ENCODE measurements at places on chromosomes 11 and 22.

GRCh38 chr11:113553915-113554314, 78.7 kb upstream of the DRD2 start:
- no peak for DNase-seq

DNA sequence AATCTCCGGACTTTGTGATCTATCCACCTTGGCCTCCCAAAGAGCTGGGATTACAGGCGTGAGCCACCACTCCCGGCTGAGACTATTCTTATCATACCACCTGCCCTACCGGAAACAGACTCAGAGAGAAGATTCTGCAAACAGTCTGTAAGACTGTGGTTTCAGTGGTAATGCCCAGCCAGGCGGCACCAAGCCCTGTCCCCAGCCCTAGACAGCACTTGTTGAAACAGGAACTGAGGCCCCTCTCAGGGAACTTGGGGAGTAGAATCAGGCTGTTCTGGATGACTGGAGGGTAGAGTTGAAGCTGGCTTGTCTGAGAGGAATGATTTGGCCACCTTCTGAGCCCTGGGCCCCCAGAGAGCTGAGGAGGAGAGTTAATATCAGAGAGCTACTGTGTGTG, 1.3 kb upstream of the INSC start:
- DNase-seq = no peak

DNA sequence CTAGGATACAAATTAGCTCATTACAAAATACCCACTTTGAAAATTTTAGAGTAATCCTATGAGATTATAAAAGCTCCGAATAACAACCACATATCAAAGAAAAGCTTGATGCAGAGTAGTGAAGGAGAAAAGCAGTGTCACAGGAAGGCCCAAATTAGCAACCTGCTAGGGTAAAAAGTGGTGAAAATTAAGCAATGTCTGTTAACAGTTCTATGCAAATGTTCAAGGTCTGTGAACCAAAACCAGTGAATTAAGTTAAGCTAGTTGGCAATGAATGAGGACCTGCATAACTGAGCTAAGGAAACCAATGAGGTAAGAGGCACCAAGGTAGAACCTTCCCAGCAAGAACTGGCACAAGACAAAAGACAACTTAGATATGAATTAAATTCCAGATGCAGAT, 29.6 kb downstream of the PRDM10 start:
- no peak for DNase-seq

DNA sequence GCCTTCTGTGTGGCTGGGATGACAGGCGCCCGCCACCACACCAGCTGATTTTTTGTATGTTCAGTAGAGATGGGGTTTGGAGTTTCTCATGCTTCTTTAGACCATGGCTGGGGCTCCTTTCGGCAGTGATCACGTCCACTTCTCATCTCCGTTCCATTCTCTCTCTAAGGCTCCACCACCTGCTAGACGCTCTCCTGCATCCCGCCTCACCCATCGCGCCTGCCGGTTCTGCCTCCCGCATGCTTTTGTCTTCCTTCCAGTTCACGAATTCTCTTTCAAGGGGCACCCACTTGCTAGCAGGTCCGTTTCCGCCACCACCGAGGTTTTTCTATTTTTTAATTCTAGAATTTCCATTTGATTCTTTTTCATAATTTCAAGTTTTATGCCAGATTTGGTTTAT, 22.0 kb upstream of the SYT8 start:
- DNase-seq = no peak

- DNase-seq = no peak
These were observed 69.1 kb upstream of the SUSD2 start for GRCh38 chr22:24112188-24112587.

GRCh38 chr22:43514476-43515157, 102.8 kb downstream of the MPPED1 start:
- no peak for DNase-seq

DNA sequence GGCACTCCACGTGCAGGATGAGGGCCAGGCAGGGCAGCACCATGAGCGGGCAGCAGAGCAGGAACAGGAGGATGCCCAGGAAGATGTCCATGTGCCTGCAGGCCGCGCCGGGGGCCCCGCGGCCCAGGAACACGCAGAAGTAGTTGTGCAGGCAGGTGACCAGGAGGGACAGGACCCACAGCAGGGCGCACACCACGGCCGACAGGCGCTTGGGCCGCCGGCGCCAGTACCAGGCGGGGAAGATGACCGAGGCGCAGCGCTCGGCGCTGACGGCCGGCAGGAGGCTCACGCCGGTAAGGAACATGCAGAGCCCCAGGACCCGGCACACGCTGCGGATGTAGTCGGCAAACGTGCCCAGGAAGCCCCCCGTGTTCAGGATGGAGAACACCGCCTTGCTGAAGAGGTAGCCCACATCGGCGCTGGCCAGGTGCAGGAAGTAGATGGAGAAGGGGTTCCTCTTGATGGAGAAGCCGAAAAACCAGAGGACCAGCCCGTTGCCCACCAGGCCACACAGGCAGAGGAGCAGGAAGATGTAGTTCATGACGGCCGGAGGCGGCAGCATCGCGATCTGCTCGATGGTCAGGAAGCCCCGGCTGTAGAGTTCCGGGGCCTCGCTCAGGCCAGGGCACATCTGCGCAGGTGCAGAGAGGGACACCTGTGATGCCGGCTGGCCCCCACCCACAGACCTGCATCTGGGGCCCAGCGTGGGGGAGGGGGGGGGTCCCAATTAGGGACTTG, 7.2 kb downstream of the MRGPRF start:
- no peak for DNase-seq

DNA sequence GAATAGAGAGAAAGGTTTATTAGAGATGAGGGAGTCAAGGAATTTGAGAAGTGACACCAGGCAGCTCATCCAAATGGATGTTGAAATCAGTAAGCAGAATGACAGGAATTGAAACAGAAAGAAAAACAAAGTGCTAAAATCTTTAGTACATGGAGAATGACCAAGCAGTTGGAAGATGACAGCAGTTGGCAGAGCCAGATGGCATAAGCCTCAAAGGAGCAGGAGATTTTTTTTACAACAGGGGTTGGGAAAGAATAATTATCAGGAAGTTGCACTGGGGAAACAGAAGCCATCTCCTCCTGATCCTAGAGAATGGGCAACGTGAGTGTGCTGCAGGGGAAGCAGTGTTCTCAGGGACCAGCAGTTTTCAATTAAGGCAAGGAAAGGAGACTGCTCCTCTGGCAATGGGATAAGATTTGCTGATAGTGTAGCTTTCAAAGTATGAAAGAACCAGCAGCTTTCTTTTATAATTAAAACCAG, 28.9 kb downstream of the RAB39A start:
- no peak for DNase-seq

- no peak for DNase-seq
These were observed 20.2 kb upstream of the PRDM10 start for GRCh38 chr11:130022799-130023198.

- no peak for DNase-seq
These were observed 106.8 kb downstream of the CCDC83 start for GRCh38 chr11:85961930-85962363.

DNA sequence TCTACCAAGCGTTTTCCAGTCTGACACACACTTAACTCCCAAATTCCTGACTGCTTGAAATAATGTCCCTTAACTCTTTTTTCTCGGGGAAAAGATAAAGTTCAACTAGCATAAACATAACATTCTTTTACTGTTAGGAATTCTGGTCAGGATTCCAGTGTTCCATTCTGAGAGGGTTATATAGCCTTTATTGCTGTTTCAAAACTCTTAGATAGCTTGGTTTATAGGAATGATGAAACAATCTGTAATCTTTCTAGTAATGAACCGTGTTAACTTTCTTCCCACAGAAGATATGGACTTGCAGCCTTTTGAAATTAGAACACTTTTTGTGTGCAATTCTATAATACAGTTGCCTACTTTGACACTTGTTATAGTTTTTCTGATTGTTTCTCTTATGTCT, 8.6 kb downstream of the REXO2 start:
- DNase-seq = no peak

DNA sequence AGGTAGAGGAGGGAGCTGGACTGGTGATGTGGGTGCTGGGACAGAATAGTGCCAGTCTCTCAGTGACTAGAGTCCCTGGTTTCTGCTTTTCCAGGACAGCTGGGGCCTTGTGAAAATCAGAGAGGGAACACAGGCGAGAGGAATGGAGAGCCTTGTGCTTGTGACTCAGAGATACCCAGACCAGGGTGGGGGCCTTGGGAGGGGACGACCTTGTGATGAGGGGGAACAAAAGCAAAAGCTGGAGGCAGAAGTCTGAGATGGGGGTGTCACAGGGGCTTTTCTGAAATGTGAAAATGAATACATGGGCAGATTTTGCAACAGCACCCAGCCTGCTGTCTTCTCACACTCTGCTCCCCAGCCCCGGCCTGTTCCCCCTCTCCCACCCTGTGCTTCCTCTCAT, 3.4 kb upstream of the NR1H3 start:
- DNase-seq = no peak

Data from colonic mucosa (tissue), 4 donors.